ENCODE measurements at places on chromosomes 1 and 21.

DNA sequence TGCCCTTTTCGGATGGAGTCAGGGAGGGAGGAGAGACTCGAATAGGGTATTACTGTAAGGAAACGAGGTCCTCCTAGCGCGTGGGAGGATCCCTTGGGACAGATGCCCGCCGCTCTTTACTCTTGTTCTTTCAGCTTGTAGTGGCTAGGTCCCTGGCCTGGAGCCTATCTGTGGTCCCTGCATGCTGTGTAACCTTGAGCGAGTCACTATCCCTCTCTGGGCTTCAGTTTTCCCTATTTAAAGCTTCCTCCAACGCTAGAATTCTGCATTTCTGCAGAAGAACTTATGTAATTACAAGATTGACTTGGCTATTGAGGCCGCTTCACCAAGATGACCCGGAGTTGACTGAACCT, 744 bp downstream of the MIER1 start:
- no peak for DNase-seq

- no peak for DNase-seq
These were observed 476.5 kb downstream of the BRINP3 start for GRCh38 chr1:190001187-190001586.

- no peak for DNase-seq
These were observed 547 bp downstream of the FMO1 start for GRCh38 chr1:171248841-171249240.

DNA sequence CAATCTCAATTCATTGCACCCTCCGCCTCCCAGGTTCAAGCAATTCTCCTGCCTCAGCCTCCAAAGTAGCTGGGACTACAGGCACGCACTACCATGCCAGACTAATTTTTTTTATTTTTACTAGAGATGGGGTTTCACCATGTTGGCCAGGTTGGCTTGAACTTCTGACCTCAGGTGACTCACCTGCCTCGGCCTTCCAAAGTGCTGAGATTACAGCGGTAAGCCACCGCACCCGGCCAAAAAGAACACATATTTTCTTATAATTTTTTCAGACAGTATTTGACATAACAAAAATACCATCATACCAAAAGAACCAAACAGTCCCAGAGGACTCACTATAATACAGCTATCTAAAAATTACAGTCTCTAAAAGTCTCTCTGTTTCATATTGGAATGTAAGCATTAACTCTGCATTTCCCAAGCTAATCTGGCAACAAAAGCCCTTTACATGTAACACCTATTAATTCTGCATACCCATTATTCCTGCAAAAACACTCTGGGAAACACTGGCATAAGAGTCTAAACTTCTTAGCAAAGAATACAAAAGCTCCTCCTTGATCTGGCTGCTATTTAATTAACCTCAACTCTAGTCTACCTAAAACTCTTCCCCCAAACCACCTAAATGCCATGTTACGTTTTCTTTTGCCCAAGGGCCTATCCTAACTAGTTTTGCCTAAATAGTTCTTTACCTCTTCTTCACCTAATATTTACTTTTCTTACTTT, 26.9 kb downstream of the WDR26 start:
- no peak for DNase-seq

GRCh38 chr1:154558720-154559465, 431 bp upstream of the UBE2Q1 start:
- DNase-seq, result peak; percentile 99

DNA sequence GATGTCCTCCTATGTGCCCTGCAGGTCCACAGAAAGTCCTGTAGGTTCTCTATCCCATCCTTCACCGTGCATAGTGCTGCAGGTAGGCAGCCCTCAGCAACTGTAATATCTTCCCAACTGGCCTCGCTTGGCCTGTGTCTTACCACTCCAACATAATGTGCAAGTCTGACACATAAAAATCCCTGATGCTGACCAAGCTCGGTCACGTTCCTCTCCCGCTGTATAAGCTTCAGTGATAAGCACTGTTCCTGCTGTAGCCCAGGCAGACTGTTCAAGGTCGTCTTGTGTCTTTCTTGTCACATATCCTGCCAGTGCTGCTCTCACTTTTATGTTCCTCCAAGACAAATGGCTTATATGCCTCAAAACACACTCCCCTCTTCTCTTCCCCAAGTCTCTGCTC, 19.4 kb upstream of the KCNE1 start:
- DNase-seq, result no peak

DNA sequence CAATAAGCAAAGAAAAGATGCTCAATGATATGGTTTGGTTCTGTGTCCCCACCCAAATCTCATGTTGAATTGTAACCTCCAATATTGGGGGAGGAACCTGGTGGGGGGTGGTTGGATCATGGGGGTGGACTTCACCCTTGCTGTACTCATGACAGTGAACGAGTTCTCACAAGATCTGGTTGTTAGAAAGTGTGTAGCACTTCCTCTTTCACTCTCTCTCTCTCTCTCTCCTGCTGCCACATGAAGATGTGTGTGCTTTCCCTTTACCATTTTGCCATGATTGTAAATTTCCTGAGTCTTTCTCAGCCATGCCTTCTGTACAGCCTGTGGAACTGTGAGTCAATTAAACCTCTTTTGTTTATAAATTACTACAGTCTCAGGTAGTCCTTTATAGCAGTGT, 248.4 kb downstream of the HHIPL2 start:
- no peak for DNase-seq

All from activated naive CD8-positive, alpha-beta T cell treated with anti-CD3 and anti-CD28 coated beads, Interleukin-2, amount 50 U/mL, for 24 hours (primary cell).